ENCODE measurements at places on chromosomes 5 and 9.

DNA sequence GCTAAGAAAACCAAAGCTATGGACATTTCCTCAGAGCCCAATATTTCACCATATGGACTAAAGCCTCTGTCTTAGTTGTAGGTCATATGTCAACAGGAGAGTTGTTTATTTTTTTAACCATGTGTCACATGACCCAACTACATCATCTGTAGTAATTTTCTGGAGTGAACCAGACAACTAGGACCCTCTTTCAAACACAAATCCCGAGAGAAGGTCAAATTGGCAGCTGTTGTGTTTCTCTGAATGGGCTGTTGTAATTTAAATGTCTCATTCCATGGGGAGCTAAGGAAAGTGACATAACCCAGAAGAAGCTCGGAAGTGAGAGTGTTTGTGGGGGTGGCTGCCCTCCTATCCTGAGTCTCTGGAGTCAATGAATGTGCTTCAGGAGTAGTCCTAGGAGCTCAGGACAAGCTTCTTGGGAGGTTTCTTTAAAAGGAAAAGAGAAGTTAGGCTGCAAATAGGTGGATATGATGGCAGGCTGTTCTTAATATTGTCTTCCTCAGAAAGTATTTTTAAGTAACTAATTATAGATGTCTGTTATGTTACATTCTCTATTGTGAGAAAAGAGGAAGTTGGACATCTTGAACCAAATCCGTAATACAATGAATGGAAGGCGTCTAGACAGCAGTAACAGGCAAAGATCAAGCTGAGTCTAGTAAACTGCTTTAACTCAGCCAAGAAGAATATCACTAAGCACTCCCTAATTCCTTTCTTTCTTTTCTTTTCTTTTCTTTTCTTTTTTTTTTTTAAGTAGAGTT lies 50.1 kb downstream of the TMEM167A start:
- no peak for DNase-seq

GRCh38 chr5:181138258-181138657 lies 7.3 kb upstream of the OR2V1 start:
- no peak for DNase-seq

GRCh38 chr5:115578657-115579056 lies 23.6 kb downstream of the TICAM2 start:
- DNase-seq = no peak

DNA sequence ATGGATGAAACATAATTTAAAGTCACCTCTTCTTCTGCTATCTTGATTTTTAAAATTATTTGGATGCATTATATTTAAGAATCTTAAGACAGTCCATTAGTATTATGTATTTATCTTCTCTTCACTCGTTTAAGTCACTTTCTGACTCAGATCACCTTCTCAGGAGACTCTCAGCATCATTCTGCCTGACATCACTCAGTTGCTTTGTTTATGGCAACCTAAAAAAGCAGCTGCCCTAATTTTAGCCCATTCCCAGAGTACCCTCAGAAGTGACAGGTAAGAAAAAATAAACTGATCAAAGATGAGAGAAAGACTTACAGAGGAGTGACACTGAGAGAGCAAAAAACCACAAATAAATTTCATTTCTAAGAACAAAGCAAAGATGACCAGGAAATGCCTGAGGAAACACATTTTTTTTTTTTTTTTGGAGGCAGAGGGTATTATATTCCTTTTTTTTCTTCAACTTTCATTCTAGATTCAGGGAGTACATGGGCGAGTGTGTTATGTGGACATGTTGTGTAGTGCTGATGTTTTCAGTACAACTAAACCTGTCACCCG lies 140.5 kb downstream of the MUSK start:
- DNase-seq = no peak

DNA sequence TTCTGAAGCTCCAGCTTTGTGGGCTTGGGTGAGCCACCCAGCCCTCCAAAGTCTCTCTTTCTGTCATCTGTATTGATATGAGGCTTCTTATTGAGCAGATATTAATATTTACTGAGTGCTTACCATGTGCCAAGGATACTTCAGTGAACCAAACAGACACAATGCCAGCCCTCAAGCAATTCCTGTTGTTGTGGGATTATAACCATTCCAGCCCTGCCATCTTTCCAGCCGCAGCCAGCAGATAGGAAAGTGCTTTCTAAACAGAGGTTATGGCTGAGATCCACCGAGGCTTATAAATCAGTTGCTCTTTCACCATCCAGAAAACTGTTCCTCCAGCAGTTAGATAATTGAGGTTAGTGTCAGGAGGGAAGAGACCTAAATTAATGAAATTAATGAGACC lies 137.7 kb upstream of the ALDH1B1 start:
- DNase-seq = no peak

GRCh38 chr9:30937106-30937505 lies 1447.3 kb upstream of the ACO1 start:
- no peak for DNase-seq

All from stimulated activated CD4-positive, alpha-beta T cell treated with anti-CD3 and anti-CD28 coated beads, TNF-alpha, amount 100 ng/mL, for 24 hours (primary cell).